MV-4-11 (cell line): ENCODE measurements at places on chromosomes 12 and 14.

GRCh38 chr12:32253154-32253790 is 146.1 kb upstream of the FGD4 start:
- DNase-seq = no peak

GRCh38 chr14:100281286-100282082 is 24.8 kb downstream of the SLC25A29 start:
- DNase-seq = no peak

- no peak for DNase-seq
Measured at GRCh38 chr14:50773632-50774541, 57.1 kb downstream of the NIN start.

DNA sequence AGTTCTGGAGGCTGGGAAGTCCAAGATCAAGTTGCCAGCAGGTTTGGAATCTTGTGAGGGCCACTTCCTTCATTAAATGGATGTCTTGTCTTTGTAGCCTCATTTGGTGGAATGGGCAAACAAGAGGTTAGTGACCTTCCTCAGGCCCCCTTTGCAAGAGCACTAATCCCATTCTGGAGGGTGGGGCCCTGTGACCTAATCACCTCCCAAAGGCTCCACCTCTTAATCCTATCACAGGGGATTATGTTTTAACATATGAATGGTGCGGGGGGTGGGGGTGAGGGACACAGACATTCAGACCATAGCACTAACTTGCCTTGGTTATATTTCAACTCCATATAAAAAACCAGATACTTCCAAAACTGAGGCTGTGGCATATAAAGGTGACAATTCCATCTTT is 59.9 kb upstream of the PPP4R3A start:
- no peak for DNase-seq

- DNase-seq = peak; percentile 36
Measured at GRCh38 chr12:114662512-114663177, 21.3 kb downstream of the TBX3 start.

GRCh38 chr12:115482943-115483342 is 794.5 kb downstream of the MED13L start:
- DNase-seq = no peak

DNA sequence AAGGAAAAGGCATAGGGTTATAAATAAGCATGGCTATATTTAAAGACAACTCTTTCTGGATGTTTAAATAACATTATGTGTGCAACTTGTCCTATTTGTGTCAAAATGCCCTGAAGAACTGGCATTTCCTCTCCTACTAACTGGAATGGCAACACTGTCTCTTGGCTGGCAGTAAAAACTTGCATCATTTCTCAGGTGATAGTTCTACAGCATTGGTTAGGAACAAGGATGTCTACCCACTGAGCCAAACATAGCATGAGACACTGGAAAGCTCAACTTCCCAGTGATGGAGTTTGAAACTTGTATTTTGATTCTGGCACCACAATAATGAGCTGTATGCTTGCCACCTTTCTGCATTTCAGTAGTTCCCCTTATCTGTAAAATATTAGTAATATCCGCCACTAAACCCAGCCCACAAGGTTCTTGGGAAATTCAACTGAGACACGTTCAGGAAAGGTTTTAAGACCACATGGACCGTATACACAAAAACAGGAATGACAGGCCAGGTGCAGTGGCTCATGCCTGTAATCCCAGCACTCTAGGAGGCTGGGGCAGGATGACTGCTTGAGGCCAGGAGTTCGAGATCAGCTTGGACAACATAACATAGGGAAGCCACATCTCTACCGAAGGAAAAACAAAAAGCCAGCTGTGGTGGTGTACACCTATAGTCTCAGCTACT is 5.1 kb downstream of the SLC38A2 start:
- no peak for DNase-seq

GRCh38 chr14:56555921-56556570 is 23.6 kb upstream of the TMEM260 start:
- peak; percentile 13 for DNase-seq

DNA sequence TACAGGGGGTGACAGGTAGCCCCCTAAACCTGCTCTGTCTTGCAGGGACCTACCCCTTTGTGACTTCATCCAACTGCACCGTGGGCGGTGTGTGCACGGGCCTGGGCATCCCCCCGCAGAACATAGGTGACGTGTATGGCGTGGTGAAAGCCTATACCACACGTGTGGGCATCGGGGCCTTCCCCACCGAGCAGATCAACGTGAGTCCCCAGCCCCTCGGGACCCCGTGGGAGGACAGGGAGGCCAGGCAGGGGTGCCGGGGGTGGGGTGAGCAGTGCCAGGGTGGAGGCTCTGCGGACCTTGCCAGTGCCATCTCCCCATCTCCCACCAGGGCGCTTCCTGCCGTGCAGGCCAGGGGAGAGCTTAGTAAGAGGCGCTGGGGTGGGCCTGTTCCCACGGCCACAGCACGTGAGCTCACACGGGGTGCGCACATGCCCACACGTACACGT is 11.1 kb upstream of the SIVA1 start:
- DNase-seq = no peak

DNA sequence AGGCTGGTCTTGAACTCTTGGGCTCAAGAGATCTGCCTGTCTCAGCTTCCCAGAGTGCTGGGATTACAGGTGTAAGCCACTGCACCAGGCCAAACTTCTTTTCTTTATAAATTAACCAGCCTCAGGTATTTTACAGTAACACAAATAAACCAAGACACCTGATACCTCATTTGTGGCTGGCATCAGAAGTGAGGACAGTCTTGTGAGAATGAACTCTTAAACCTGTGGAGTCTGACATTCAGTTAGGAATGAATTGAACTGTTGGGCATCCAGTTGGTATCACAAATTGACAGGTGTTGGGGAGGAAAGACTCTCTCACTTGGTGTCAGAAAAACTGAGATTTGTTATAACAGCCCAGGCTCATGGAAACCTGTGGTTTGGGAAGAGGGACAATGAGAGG is 120.5 kb downstream of the DENND5B start:
- no peak for DNase-seq

- DNase-seq = no peak
Measured at GRCh38 chr12:67758521-67758920, 110.0 kb downstream of the DYRK2 start.

- DNase-seq = no peak
Measured at GRCh38 chr14:94115631-94116030, 5.1 kb downstream of the IFI27 start.

DNA sequence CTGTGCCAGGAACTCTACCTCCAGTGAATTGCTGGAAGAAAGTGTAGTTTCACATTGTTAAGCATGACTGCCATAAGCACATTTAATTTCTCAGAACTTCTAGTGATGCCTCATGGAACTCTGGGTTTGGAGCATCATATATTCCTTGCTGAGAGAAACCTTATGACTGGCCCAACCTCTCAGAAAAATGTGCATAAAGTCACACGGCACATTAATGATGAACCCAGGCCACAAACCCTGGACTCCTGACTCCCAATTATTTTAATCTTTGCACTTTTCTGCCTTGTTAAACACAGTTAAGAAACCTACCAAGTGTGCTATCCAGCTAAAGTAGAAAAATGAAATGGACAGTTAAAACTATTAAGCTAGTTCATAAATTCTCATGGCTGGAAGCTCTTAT is 5.6 kb downstream of the TCP11L2 start:
- no peak for DNase-seq

DNA sequence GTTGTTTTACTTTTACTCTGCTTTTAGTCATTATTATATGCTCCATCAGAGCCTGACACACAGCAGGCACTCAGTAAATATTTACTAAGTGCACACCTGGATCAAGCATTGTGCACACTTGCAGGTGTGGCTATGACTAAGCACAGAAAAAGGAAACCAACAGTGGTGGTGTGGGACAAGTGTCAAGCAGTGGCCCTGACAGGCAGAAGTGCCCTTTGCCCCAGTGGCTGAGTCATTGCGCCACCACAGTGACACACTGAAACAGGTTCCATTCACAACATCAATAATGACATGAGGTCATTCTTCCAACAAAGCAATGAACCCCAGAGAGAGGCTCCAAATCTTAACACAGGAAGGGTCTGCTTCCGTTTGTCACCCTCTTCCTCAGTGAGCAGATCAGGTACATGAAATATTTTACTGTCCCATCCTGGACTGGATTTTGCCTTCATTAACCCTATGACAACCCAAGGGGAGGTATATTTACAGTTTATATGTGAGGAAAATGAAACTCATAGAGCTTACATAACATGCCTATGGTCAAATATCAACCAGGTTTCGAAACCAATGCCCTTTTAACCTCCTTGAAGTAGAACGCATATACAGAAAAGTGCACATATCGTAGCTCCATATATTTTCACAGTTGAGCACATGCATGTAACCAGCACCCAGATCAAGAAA is 82.6 kb upstream of the GTF2A1 start:
- DNase-seq = peak; percentile 84

DNA sequence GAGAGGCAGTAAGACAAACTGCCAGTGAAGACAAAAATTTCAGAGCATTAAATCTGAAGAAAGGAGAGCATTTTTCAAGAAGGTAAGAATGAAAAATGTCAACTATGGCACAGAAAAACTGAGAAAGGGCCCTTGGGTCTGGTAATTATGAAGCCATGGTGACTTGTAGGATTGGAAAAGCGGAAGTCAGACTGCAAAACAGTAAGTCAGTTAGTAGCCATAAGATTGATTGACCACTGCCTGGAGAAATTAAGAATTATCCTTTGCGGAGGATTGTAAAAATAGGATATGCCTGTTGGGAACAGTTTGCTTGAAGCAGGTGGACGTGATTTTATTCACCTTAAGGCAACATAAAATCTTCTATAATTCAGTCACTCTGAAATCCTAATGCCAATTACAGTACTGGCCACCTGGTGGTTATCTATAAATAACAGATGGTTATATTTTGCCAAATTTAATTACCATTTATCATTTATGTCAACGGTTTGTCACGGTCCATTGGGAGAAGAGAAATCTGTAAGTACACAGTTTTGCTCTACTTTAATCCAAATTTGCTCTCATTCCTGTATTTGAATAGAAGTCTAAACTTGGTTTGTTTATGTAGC is 127.1 kb upstream of the CNTN1 start:
- DNase-seq = no peak

GRCh38 chr14:74562515-74563232 is 49.4 kb downstream of the LTBP2 start:
- DNase-seq = no peak

- peak; percentile 3 for DNase-seq
Measured at GRCh38 chr12:47964106-47964728, 821 bp downstream of the TMEM106C start.
